ENCODE measurements at places on chromosomes 5 and 9.

DNA sequence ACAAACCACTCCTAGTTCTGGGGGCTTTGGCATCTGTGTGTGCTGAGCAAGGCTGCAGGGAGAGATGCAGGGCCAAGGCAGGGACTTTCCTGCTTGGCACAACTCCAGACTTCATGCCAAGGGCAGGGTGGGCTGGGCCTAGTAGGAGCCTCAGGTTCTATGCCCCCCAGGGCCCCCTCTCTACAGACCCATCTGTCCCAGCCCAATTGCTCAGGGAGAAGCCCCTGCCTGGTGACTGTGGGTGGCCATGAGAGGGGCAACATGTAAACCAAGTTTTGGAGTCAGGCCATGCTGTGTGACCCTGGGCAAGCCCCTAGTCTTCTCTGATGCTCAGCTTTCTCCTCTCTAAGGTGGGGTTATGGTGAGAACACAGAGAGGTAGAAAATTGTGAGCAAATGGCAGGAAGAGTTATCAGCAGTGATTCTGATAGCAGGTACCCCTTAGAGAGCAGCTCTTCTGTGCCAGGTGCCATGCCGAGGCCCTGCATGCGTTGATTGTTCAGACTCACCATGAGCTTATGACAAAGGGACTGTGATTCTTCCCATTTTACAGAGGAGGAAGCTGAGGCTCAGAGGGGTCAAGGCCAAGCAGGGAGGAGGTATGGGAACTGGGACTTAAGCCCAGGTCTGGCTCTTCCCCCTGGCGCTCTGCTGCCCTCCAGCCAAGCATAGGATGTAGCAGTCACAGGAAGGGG lies 5.2 kb downstream of the OLFML2A start:
- peak; percentile 31 for DNase-seq

DNA sequence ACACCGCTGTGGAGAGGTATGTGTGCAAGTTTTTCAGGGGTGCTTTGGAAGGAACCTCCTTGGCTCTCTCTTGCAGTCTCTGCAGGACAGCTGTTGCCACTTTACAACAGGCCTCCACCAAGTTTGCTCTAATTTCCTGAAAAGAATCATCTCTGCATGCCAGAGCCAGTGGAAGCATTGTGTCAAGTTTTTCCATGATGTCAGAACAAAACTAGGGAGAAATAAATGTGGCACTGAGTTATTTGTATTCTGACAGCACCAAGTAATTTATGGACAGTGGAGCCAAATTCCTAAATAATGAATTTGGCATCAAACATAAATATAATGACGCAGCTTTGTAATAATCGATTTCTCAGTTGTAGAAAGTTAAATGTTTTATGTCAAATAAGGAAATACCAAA lies 146.9 kb downstream of the KIAA0825 start:
- DNase-seq, result no peak

- no peak for DNase-seq
Observed at GRCh38 chr5:58775701-58776262, 192.9 kb downstream of the RAB3C start.

GRCh38 chr5:6872441-6873160 lies 159.4 kb downstream of the TENT4A start:
- DNase-seq, result no peak

GRCh38 chr9:91141407-91141965 lies 220.2 kb downstream of the AUH start:
- no peak for DNase-seq

DNA sequence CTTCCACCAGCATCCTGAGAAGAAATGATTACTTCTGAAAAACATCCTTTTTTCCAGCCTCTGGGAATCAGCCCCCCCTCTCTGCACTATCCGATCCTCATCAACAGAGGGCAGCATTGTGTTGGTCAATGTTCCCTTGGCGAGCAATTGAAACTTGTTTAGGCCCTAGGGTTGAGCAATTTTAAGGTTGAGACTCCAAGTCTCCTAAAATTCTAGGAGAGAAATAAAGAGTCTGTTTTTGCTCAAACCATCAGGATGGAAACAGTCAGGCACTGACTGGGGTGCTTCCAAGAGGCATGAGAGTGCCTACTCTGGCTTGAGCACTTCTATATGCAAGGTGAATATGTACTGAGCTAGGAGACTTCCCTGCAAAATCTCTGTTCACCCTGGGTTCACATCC lies 12.4 kb upstream of the CYFIP2 start:
- DNase-seq, result no peak

DNA sequence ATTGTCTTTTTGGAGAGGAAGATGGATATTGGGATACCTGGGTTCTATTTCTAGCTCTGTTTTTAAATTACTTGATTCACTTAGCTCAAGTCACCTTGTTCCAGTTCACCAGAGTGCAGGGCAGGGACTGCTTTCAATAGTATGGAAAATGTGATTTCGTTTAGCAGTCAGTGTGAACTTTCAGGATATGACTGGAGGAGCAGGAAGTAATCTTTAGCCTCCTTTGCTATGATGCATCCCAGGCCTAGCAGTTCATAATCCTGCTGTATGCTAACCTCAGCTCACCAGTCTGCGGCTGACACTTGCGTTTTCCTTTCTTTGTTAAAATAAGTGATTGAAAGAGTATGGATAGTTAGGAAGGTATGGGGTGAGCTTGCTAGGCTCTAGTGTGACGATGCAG lies 169.7 kb downstream of the ARHGAP26 start:
- DNase-seq, result no peak

- no peak for DNase-seq
Observed at GRCh38 chr9:86093788-86094555, 5.4 kb downstream of the GOLM1 start.

- no peak for DNase-seq
Observed at GRCh38 chr9:106119176-106119575, 424.8 kb downstream of the TMEM38B start.

GRCh38 chr5:32346869-32347268 lies 34.1 kb upstream of the MTMR12 start:
- DNase-seq, result no peak

DNA sequence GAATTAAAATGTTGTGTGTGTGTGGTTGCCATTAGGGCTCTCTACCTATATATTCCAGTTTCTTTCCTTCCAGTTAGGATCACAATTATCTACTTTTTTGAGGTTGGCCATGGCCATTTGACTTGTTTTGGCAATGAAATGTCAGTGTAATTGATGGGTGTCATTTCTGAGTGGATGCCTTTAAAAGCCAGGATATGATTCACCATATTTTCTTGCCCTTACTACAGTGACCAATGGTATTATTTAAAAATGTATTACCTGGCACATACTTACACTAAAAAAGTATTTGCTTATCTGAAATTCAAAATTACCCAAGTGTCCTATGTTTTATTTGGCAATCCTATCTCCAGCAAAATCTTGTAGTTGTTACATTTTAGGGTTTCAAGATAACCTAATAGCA lies 258.7 kb upstream of the ACTBL2 start:
- no peak for DNase-seq

DNA sequence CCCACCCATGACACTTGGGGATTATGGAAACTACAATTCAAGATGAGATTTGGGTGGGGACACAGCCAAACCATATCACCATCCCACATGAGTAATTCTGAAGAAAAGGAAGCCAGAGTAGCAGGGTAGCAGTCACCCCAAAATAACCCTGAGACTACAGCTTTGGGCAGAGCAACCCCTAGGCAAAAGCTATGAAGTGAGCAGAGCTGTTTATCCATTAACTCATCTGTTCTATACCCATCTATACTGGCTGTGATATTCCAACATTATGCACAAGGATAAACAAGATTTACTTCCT lies 12.3 kb upstream of the REEP5 start:
- no peak for DNase-seq

DNA sequence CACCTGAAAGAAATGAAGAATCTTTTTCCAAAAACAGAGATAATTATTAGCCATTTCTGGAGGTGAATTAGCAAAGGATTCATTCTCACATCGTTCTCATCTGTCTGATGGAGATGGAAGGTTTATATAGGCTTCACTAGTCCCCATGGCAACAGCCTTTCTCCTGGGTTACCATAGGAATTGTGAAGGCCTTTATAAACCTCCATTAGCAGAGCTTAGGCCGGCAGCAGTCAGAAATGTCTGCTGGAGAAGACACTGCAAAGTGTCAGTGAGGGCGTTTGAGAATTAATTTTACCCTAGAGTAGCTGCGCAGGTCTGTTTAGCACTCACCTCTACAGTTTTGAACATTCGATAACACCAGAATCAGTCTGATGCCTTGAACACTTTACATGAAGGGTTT lies 290.4 kb upstream of the NR4A3 start:
- no peak for DNase-seq

GRCh38 chr5:10654566-10654965 lies 90.7 kb downstream of the ANKRD33B start:
- no peak for DNase-seq

GRCh38 chr5:1174122-1174936 lies 27.1 kb upstream of the SLC6A19 start:
- DNase-seq, result no peak

GRCh38 chr5:132238901-132239500 lies 11.3 kb upstream of the P4HA2 start:
- peak; percentile 15 for DNase-seq

- DNase-seq, result no peak
Observed at GRCh38 chr5:68246802-68247201, 31.2 kb downstream of the PIK3R1 start.

DNA sequence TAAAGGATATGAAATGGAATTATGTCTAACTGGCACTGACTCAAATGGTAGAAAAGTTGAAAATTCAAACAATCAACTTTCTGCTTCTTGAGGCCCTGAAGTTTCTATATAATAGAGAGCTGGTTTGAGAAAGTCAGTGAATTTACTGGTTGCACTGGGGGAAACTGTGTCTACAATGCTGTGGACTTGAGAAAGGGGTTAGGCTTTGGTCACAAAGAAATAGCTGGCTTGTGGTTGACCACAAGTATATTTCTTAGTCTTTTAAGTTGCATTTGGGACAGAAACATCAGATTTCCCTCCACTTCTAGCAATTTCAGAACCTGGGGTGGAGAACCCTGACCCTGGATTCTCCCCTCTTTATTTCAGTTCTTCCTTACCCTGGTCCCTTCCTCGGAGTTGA lies 192.6 kb upstream of the ACTBL2 start:
- DNase-seq, result no peak
